ENCODE measurements at places on chromosomes 7 and 10.
A peak's percentile ranks its signal among the peaks of the same experiment; 100 is the strongest.

- no peak for DNase-seq
Measured at GRCh38 chr7:158279539-158280447, 307.8 kb downstream of the PTPRN2 start.

DNA sequence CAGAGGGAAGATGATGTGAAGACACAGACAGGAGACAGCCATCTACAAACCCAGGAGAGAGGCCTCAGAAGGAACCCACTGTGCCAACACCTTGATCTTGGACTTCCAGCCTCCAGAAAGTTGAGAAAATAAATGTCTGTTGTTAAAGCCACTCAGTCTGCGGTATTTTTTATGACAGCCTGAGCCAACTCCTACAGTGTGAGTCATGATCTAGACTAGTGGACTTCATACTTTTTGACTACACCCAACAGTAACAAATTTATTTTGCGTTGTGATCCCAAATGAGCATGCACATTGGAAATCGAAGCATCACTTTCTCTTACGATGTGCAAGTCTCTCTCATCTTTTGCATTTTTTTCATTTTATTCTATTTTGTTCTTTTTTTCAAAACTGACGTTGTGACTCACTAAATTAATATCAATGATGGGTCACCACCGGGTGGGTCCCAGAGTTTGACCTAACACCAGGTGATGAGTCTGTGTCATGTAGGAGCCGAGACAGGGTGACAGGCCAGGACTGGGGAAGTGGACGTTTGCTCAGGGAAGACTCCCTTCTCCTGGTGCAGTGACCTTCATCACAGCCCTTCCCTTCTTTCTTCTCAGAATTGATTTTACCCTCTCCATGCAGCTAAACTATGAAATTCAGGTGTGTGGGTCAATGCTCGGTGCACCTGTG lies 28.9 kb downstream of the PHYH start:
- DNase-seq, result no peak

GRCh38 chr7:35253710-35254495 lies at the start of gene TBX20:
Gene TBX20, minus strand, starts transcription at chr7:35254100. Its CDS starts 480 bp downstream, at chr7:35253620.
- DNase-seq, result peak; percentile 12

DNA sequence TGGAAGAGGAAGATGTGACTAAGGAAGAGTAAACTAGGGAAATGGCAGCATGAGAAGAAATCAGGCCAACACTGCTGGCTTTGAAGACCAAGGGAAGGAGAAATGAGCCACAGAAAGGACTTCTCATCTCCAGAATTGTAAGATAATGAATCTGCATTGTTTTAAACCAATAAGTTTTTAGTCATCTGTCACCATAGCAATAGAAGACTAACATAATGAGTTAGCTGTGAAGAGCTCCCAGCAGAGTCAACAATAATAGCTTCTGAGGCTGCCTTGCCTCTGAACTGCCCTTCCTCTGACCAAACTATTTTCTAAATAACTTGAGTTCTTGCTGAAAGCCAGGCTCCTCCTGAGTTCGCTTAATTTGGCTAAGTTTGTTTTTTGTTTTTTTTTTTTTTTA lies 103.6 kb downstream of the CACNA2D1 start:
- no peak for DNase-seq

GRCh38 chr10:124349231-124349995 lies 69.3 kb downstream of the OAT start:
- no peak for DNase-seq

- DNase-seq, result no peak
Measured at GRCh38 chr7:40582539-40582938, 447.7 kb downstream of the SUGCT start.

DNA sequence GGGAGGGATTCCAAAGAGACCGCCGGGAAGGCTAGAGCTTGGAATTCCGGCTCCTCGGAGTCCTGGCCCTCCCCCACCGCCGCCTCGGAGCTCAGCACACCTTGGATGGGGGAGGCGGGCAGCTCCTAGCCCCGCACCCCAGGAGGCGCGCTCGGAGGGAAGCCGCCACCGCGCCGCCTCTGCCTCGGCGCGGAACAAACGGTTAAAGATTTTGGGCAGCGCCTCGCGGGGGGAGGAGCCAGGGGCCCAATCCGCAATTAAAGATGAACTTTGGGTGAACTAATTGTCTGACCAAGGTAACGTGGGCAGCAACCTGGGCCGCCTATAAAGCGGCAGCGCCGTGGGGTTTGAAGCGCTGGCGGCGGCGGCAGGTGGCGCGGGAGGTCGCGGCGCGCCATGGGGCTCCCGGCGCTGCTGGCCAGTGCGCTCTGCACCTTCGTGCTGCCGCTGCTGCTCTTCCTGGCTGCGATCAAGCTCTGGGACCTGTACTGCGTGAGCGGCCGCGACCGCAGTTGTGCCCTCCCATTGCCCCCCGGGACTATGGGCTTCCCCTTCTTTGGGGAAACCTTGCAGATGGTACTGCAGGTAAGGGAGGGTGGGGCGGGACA lies at the start of gene CYP26A1:
Gene CYP26A1 (plus strand): TSS at position 355 of the 608 bp plus-strand sequence. CDS start 42 bp downstream, at position 397.
- no peak for DNase-seq

DNA sequence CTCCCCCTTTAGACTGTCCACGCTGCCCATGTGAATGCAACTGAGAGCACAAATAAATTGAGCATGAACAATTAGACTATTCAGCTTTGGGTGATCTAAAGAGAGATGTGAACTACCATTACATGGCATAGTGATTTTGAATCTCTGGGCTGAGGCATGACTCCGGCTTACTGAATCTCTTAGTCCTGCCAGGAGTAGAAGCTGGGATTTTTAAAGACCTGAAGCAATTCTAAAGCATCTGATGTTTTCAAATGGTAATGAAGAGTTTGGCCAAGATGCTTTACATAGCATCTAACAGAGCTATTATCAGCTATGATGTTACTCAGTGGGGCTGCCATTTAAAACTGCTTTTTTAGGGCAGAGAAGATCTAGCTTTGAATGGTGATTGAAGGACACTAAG lies 1059.1 kb downstream of the SORCS3 start:
- no peak for DNase-seq

DNA sequence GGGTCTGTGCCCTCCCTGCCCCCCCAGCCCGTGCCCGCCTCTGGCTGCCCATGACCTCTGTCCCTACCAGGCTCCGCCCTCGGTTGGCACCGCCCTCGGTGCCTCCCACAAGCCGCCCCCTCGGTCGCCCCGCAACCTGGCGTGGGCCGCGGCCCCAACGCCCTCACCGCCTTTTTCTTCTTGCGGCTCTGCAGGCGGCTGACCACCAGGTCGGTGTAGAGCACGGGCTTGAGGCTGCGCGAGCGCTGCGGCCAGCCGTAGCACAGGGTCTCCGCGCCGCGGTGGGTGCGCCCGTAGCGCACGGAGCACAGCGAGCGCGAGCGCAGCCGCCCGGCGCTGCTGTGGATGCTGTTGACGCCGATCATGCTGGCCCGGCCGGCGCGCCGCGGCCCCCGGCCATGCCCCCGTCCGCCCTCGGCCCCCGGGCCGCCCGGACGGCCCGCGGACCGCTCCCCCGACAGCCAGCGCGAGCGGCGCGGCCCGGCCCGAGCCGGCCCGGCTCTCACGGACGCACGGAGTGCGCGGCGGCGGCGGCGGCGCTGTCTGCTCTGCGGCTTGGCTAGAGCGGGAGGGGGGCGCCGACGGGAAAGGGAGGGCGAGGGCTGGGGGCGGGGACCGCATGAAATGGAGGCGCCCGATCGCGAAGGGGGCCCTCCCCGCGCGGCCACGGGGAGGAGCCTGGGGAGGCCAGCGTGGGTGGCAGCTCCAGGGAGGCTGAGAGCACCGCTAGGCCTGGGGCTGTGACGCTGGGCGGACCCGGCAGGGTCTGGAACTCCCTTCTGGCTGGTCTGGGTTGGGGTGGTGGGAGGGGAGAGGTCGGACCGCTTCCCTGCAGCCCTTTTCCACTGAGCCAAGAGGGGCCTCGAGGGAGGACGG lies 9.6 kb downstream of the PSD start:
- DNase-seq, result peak; percentile 74

DNA sequence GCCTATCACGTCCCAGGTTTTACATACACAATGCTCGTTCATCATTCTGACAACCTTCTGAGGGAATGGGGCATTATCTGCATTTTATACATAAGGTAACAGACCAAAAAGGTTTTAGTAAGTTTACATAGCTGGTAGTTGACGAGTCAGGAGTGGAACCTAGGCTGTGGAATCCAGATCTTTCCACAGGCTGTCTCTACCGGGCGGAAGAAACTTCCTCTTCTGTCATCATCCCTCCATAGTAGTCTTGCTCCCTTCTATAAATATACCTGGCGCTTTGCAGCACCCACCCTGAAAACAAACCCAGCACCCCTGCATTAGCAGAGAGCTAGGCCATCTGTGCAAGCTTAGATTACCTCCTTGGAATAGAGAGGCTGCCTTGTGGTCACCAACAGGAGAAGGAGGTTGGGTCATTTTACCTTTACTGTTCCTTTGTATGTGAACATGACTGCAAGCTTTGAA lies 1.3 kb downstream of the TSPAN13 start:
- DNase-seq, result no peak

DNA sequence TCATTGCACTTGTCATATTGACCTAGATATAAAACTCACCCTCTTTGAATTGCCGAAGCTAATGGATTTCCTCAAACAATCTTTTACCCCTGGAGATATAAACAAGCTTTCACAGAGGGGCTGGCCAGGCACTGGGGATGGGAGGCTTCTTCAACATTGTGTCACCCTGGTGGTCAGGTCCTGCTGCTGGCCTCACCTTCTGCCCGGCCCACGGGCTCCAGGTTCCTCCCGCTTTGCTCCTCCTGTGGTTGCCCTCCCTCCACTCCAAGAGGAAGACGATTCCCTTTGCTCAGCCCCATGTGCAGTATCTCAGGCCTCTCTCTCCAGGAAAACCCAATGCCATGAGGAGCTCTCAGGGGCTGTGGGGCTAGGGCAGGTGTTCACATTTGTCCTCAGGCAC lies 118.1 kb upstream of the ADCY1 start:
- DNase-seq, result no peak

- DNase-seq, result no peak
Measured at GRCh38 chr10:104197364-104197763, 34.8 kb downstream of the CFAP43 start.
